Central memory CD8-positive, alpha-beta T cell (primary cell): ENCODE measurements at places on chromosomes 5 and 9.

- no peak for DNase-seq
Observed at GRCh38 chr5:116308391-116308790, 223.6 kb downstream of the COMMD10 start.

DNA sequence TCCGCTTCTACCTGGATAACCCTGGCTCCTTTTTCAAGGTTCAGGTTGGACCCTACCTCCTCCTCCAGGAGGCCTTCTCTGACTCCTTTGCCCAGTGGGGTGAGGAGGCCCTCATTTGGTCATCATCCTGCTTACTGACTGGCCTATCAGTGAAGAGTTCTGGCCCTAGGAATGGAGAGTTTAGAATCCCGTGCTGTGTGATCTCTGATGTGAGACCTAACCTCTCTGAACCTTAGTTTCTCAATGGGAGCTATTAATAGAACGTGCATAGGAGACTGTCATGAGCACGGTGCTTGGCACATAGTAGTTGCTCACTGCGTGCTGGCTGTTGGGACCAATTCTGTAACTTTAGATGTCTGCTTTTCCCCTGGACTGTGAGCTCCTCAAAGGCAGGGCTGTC lies 10.3 kb downstream of the NTNG2 start:
- DNase-seq, result no peak

DNA sequence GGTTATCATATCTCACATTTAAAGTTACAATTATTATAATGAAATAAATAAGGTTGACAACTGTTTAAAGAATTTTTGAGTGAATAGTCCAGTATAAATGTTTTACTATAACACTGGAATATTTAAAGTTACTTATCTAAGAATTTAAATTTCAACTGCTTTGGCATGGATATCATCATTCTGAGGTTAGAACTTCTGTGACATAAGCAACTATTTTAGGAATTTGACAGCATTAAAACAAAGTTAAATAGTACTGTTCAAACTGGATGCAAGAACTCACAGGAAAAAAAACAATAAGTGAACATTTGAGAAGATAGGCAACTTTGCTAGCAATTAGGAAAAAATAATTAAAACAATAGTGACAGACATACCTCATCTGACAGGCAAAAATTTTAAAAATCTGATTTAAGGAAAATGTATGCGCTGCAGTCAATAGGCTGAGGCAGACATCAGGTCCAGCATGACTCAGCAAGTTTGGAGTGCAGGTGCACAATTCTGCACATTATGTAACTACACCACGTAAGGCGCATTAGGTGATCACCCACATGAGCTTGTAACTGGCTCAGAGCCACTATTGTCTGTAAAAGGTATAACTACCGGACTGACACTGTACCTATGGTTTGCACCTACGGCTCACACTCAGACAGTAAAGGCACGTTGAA lies 180.6 kb downstream of the PDE4D start:
- no peak for DNase-seq

GRCh38 chr5:107930891-107931290 lies 260.2 kb upstream of the EFNA5 start:
- no peak for DNase-seq

DNA sequence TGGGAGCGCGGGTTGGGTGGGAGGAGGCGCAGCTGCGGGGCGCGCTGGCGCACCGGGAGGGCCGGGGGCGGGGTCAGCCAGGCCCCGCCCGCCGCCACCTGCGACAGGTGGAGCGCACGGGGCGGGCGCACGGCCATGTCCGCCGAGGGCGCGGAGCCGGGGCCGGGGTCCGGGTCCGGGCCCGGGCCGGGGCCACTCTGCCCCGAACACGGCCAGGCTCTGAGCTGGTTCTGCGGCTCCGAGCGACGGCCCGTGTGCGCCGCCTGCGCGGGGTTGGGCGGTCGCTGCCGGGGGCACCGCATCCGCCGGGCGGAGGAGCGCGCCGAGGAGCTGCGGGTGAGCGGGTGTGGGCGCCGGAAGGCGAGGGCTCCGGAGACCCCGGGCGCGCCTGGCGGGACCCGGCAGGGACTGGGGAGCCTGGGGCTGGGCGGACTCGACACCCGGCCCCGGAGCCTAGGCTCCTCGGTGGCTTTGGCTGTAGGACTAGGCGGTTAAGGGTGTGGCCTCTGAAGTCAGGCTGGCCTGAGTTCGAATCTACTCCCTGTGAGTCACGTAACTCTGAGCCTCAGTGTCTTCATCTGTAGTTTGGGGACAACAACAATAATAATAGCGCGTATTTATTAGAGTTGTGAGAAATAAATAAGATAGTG lies at the start of gene BSPRY:
Gene BSPRY, plus strand, starts transcription at position 97 of the 650 bp plus-strand sequence. Its CDS starts 39 bp downstream, at position 136.
- no peak for DNase-seq

- no peak for DNase-seq
Observed at GRCh38 chr5:135553688-135554462, 18.1 kb upstream of the NEUROG1 start.

DNA sequence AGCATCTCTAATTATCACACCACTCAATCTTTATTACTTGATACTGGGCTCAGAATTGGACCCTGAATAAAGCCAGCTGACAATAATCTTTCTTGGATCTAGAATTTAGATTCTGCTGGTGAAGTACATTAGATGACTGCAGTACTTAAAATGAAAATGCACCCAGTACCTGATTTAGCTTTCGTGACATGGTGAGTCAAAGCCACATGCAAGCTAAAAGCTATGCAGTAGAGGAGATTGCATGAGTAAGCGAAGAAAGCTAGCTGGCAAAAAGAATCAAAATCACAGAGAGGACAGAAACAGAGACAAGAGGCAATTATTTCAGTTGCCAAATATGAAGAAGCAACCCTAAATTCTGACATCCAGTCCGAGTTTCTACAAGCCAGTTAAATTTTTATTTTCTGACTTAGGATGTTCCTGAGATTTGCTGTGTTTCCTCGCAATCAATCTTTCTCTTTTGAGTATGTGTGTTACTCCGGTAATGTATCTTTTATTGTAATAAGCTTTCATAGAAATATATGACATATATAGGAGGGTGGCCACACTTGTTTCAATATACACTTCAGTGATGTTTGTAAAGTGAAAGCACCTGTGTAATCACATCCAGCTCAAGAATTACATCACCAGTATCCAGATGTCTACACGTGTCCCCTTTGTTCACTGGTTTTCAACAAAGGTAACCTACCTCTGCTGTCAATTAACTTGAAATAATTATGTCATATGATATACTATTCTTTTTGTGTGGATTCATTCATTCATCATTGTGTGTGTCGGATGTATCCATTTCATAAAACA lies 101.7 kb downstream of the CDH18 start:
- no peak for DNase-seq

GRCh38 chr9:83304686-83305085 lies 233.5 kb downstream of the FRMD3 start:
- no peak for DNase-seq

DNA sequence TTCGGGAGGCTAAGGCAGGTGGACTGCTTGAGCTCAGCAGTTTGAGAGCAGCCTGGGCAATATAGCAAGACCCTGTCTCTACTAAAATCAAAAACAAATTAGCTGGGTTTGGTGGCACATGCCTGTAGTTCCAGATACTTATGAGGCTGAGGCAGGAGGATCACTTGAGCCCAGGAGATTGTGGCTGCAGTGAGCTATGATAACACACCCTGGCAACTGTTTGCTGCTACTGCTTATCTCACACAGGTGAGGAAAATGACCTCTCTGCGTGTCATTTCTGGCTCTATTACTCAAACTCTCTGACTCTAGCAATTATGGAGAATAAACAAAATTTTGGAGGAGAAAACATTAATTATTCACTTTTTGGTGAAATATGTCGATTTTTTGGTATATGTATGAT lies 45.3 kb upstream of the TMC1 start:
- no peak for DNase-seq

- DNase-seq, result no peak
Observed at GRCh38 chr5:34854459-34855174, 15.7 kb downstream of the TTC23L start.

GRCh38 chr5:150106674-150107426 lies 20.5 kb upstream of the CSF1R start:
- no peak for DNase-seq

GRCh38 chr9:127778280-127779135 lies at the start of gene SH2D3C:
SH2D3C (minus strand) TSS chr9:127778666; CDS start chr9:127778627, 39 bp downstream.
- DNase-seq, result no peak

- no peak for DNase-seq
Observed at GRCh38 chr5:14443671-14444093, 137.9 kb upstream of the OTULINL start.

DNA sequence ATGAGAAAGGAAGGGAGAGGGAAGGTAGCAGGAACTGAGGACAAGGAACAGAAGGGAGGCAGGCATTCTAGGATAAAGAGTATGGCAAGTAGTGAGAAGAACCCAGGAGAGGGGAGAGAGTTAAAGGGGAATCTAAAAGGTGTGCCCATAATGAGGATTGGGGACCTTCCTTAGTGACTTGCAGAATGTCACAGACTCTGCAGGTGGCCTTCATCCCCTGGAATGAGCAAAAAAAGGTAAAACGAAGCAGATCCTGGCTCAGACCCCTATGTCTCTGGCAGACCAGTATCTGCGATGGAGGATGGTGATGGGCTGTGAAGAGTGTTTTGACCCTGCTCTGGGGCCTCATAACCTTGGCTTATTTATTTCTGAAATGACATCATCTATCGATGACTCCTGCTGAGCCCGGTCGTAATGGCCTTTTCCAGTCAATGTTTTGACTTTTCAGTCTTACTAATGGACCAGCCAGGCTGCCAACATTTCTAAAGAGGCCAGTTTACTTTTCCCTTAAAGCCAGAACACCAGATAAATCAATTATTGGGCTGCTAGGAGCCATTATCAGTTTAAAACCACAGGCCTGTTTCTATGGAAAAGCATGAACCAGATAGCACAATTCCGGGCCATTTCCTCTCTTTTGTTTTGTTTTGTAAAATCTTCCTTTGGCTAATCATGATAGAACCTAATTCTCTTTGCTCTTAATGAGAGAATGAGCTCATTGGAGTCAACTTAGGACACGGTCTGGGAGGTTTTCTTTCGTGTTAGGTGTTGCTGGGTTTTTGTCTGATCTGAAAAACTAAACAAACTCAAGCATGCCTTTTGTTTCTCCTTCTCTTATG lies 3.1 kb downstream of the TMOD1 start:
- no peak for DNase-seq

GRCh38 chr5:99315413-99316183 lies 386.8 kb upstream of the CHD1 start:
- DNase-seq, result no peak

DNA sequence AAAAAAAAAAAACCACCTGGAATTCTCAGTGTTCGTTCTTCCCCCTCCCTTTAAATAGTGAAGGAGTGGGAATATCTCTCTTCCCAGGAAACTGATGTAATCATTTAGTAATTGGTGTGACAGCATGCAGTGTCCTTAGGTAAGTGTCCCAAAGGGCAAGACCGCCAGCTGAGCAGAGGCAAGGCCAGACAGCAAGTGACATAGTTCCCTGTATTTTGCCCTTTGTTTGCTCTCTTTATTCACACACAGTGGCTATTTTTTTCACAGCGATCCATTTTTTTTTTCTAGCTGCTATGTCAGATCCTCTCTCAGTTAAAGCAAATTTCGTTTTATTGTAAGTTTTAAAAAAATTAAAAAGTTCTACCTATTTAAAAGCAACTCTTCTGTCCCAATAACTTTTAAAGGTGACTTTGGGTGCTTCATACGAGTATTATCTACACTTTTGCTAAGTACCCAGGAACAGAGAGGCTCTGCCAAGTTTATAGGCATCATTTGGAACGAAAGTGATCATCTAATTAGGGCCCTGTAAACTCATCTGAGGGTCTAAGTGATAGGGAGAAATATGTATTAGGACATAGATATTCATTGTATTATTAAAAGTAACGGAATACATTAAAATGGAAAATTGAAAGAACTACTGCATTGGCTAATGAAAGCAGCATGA lies 98.2 kb upstream of the ALDH1A1 start:
- no peak for DNase-seq

DNA sequence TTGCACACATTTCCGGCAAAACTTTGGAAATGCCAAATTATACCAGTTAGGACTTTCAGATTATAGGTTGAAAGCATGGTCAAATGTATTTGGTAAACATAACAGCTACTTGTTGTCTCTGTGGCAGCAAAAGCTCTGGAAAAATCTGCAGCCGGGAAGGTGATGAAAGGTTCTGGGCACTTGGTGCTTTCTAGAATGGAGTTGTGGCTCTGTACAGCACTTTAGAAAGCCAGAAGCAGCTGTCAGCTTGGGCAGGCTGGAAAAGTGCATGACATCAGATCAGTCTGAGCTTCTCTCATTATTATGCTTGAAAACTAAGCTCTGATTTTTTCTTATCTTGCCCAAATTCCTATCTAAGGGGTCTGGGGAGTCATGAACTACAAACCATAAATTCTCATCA lies 118.6 kb upstream of the MAST4 start:
- no peak for DNase-seq

- DNase-seq, result no peak
Observed at GRCh38 chr9:134629061-134629585, 12.5 kb upstream of the COL5A1 start.

DNA sequence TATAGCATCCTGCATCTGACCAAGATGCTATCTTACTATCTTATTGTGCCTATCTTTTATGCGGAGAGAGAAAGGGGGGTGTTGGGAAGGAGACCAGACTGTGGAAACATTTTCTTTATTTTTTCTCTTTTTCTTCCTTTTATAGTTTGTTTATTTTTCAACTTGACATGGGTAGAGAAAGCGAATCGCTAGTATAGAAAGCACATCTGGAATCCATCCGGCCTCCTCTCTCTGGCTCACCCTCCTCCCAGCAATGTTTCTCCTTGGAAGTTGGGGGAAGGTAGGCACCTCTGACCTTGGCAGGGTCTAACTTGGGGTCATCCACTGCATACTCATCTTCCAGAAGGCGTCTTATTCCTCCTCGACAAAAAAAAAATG lies 3.9 kb downstream of the S1PR3 start:
- DNase-seq, result no peak

DNA sequence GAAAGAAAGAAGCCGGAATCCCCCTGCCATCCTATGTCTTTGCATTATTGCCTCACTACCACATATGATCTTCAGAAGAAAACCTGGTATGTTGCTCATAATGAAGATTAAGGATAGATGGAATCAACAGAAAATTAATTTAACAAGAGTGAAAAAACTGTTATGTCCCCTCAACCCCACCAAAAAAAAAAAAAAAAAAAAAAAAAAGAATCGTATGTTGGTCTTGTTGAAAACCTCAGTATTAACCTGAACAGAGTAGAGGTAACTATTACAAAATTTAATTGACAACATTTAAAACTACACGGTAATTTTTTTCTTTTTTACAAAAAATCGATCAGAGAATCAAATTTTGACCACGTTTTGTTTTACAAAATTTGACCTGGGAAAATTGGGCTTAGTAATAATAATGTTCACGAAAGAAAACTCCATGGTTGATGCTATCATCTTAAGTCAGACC lies 827 bp upstream of the CSNK1A1 start:
- no peak for DNase-seq

GRCh38 chr9:87255431-87256155 lies 242.1 kb upstream of the DAPK1 start:
- no peak for DNase-seq

- DNase-seq, result no peak
Observed at GRCh38 chr9:36729906-36730305, 157.2 kb downstream of the MELK start.
